ENCODE measurements at places on chromosomes 1 and 21. TPM values are rescaled to one million over a fixed set of nuclear protein-coding genes. Genes with fewer than 3 reads are reported as not detected.

Gene HPCAL4
- total RNA-seq, result not detected

Gene ZSCAN20
- total RNA-seq, result 7.5 TPM

Gene TFF2
- total RNA-seq, result not detected

Gene SUCO
- total RNA-seq, result 22.4 TPM

Gene CYP2J2
- total RNA-seq, result 0.91 TPM

Gene CFHR1
- total RNA-seq, result not detected

Gene CD2
- not detected for total RNA-seq

Gene PLD5
- total RNA-seq, result not detected

Gene PPP1R12B
- total RNA-seq, result 9.9 TPM

Gene SUSD4
- not detected for total RNA-seq

Gene POGZ
- total RNA-seq, result 10.4 TPM

Gene RYR2
- total RNA-seq, result not detected
